Central memory CD4-positive, alpha-beta T cell (primary cell): ENCODE measurements at places on chromosomes 2 and 18.
A peak's percentile ranks its signal among the peaks of the same experiment; 100 is the strongest.

- DNase-seq, result no peak
Observed at GRCh38 chr2:145043399-145043834, 523.5 kb upstream of the ZEB2 start.

DNA sequence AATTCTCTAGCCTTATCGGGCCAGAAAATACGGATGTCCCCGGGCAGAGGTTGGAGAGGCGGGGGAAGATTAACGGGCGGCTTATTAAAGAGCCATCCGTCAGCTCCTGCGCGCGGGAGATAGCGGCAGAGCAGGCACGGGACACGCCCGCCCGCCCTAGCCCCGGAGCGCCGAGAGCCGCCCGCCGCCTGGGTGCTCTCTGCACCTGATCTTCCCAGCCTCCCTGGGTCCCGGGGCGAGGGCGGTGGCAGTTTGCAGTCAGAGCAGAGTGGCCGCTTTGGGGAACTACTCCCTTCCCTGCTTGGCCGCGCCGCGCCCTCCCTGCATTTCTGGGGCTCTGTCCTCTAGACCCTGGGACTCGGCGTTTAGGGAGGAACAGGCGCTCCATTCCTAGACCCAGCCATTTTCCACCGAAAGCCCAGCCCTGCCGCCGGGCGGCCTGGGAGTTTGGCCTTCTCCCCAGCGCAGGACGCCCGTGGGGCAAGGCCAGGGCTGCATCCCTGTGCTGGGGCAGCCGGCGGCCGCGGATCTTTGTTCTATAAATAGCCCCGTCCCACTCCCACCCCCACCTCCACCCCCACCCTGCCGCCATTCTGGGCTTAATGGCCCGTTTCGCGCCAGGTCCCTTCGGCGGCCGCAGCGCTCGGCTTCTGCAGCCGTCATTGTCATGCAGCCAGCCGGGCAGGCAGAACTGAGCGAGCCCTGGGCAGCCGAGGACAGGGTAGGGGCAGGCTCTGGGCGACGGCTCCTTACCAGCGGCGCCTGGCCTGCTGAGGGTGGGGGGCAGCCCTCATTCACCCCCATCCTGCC, 6.6 kb downstream of the GAD1 start:
- DNase-seq, result no peak

GRCh38 chr2:28648671-28649395, 102.8 kb upstream of the PPP1CB start:
- no peak for DNase-seq

DNA sequence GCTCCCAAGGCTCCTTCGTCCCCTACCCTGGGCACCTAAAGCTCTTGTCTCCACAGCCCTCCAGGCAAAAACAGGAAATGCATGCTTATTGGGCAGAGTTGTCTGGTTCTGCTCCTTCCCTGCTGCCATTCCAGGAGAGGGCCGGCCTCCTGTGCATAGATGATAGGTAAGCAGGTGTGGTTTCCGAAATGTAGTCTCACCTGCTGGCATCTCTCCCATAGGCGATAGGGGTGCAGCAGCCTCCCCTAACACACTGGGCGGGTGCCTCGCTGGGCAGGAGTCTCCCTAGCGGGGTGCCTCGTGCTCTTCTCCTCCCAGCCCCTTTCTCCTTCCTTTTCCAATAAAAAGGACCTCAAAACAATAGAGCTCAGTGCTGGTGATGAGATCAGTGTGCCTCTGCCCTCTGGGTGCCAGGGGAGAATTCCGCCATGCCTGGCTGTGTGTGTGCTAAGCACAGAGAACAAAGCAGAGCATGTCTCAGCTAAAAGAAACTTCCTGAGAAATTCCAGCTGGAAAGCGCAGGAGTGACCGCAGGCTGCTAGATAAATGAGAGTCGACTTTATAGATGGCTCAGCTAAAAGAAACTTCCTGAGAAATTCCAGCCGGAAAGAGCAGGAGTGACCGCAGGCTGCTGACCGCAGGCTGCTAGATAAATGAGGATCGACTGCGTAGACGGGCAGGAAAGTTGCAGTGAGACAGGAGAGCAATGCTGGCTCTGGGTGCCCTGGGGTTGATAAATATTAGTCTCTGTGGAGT, 11.3 kb upstream of the PXDN start:
- no peak for DNase-seq

DNA sequence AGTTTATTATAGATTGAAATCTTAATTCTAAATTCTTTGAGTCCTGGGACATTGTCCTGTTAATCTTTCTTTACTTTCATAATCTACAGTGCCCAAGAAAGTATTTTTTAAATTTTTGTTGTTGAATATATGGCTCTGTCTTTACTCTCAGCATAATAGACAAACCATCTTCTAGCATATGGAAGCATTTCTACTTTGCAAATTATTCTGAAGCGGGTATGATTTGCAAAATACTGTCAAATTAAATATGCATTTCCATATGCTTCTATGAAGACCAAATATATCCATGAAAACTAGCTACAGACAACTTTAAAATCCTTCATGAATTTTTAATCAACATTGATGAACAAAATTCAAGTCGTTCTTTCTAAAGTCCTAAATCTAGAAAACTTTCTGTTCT, 117.2 kb downstream of the KYNU start:
- DNase-seq, result no peak

DNA sequence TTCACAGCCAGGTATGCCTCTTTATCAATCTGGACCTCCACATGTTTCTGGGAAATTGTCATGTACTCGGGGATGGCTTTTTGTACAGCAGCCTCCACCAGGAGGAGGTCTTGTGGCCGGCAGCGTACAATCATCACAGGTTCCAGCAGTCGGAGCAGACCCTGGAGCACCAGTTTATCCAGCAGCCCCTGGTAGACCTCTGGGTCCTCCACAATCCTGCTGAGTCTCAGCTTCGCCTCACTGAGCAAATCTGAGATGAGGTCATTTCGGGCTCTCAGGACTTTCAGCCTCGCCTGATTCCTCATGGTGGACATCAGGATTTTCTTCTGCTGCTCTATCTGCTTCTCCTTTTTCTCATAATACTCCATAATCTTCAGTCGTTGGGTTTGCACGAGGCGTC, 32.8 kb downstream of the TMEM247 start:
- no peak for DNase-seq

DNA sequence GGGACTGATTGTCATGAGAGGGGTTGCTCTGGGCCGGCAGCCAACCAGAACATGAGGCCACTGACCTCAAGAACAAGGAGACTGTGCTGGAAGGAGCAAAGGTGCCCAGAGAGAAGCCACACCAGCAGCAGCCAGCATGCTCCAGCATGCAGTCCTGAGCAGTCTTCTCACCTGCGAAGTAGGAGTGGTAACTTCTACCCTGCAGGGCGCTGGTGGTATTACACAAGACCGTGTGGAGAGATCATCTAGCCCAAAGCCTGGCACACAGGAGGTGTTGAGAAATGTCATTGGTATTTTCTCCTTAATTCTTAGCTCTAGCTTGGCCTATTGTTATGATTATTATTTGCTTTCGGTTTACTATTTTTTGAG, 132.7 kb downstream of the TSN start:
- no peak for DNase-seq

GRCh38 chr18:59426855-59427254, 67.8 kb upstream of the LMAN1 start:
- DNase-seq, result no peak

DNA sequence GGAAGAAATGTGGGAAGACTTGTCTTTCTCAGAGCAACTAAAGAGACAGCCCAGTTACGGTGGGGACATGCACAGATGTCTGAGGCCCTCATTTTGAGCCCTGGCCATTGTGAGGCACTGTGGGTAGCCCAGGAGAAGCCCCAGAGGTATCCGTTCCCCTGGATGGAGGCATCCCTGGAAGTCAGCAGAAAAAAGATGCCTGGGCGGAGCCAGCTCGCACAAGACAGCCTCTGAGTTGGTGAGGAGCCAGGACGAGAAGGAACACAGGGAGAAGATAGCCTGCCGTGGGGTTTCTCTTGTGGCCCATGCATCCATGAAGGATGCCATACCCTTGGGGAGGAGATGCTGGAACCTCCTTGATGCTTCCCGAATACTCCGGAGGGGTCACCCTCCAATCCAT, 56.9 kb upstream of the SEMA4C start:
- no peak for DNase-seq

DNA sequence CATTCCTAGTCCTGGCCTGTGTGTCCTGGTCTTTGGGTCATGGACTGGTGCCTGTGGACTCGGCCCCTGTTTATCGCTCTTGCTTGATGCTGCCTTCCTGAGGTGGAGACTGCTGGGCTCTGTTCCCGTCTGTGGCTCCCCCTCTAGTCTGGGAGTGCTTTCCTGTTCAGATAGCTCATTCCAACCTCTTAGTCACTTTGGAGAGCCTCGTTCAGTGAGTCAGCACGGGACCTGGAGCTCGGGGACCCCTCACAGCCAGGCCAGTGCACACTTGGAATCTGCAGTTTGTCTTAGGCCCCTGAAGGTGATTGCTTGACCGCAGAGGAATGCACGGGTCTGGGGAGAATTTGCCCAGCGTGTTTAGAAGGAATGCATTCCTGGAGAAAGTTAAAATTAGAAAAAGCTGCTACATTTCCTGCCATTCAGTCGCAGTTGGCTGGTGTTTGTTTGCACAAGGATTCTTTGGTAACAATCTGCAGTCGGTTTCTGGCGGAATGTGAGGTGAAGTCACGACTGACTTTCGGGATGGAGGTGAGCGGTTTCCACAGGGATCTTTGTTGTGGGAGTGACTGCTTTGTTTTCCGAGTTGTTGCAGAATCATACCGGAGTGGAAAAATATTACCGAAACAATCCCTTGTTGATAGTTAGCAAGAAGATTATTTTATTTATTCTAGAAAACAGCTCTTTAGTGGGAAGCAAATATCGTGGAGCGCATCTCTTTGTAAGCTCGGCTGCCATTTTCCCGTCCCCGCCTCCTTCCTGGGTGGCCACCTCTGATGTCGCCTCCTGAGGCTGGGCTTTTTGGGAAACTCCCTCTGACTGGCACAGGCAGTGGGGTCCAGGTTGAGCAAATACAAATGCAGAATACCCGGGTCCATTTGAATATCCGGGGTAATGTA, 29.6 kb downstream of the SH3BP4 start:
- no peak for DNase-seq

- DNase-seq, result no peak
Observed at GRCh38 chr2:5519286-5519685, 172.9 kb upstream of the SOX11 start.

DNA sequence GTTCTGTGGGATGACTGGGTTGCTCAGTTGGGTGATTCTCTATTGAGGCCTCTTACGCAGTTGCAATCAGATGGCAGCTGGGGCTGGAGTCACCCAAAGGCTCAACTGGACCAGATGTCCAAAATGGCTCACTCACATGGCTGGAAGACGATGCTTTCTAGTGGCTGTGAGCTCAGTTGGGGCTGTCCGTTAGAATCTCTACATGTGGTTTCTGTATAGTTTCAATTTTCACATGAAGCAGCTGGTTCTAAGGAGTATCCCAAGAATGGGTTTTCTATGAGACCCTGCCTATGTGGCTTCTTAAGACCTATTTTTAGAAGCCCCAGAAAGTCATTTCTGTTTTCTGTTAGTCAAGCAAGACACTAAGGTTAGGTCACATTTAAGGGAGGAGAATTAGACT, 4.4 kb downstream of the XRCC5 start:
- no peak for DNase-seq

- no peak for DNase-seq
Observed at GRCh38 chr18:58208207-58208932, 164.3 kb downstream of the NEDD4L start.

DNA sequence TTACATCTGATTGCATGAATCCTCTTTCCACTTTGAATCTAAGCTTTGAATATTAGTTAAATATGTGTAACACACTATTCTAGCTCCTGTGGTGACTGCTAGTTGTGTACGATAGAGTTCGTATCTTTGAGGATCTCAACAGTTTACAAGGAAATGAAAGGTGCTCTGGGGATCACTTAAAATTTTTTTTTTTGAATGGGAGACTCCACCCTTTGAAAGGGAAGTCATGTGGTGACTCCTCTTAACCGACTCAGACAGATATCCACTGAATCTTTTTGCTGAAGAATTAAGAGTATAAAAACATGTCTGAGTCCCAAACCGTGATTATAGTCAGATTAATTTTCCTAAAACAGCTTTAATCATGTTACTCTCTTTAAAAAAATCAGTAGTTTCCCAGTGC, 4.0 kb downstream of the CLIP4 start:
- no peak for DNase-seq

GRCh38 chr2:82412021-82412420, 2047.1 kb downstream of the SUCLG1 start:
- DNase-seq, result no peak

- DNase-seq, result no peak
Observed at GRCh38 chr2:150695451-150696135, 208.1 kb upstream of the RND3 start.

DNA sequence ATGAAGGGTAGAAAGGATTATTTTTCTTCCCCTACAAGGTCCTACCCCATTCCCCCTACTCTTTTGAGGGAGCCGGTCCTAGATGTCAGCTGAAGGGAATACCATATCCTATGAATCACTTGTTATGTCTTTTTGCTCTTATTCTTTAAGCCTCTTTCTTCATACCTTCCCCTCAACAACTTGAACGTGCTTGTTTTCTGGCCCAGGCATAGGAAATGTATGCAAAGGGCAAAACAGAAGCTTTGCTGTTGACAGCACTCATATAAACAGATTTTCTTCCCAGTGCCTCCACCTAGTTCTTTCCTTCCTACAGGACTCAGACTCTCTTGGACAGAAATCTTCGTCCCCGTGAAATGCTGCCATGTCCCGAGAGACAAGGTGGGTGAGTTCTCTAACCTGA, 64.6 kb downstream of the TMEM17 start:
- DNase-seq, result no peak

GRCh38 chr2:27016801-27017325, 15.9 kb upstream of the TMEM214 start:
- peak; percentile 20 for DNase-seq

- no peak for DNase-seq
Observed at GRCh38 chr2:124081154-124081716, 56.1 kb downstream of the CNTNAP5 start.

GRCh38 chr2:14903709-14904374, 271.3 kb downstream of the LRATD1 start:
- peak; percentile 1 for DNase-seq

GRCh38 chr2:223538920-223539440, 63.2 kb downstream of the SCG2 start:
- no peak for DNase-seq

- DNase-seq, result no peak
Observed at GRCh38 chr18:24078391-24078790, 60.5 kb upstream of the CABYR start.

DNA sequence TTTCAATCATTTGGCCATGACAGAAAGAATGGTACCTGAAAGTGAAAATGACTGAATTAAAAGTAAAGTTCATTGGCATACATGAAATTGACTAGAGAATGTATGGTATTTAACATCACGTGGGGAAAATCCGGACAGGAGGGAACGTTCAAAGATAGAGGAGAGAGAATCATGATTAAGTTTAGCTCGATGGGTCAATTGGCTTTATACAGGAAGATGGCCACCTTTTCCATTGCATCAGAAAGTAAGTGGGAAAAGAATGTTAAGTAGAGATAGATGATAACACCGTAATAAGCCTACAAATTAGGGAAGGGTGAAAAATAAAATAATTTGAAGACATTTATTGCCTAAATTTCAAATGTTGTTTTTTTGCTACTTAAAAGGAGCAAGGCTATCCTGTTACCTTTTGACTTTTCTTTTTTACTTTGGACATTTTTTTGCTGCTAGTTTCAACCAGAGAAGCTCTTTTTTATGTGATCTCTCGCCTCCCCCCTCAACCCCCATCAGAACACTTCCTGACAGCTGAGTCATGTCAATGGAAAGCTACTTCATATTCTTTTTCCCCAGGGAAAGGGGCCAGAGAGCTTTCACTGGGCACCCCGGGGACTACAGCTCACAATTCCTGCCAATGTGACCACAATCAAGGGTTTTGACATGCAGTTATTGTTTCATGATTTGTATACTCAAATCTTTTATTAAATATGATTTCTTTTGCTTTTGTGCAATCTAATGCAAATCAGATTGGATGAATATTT, 767 bp upstream of the CCDC102B start:
- no peak for DNase-seq

- DNase-seq, result no peak
Observed at GRCh38 chr2:190420801-190421200, 12.6 kb downstream of the MFSD6 start.
